Left ventricle myocardium superior (tissue), 1 donor: ENCODE measurements at places on chromosomes 4 and X.

GRCh38 chr4:160233141-160233540 lies 1130.3 kb downstream of the RAPGEF2 start:
- no peak for DNase-seq

DNA sequence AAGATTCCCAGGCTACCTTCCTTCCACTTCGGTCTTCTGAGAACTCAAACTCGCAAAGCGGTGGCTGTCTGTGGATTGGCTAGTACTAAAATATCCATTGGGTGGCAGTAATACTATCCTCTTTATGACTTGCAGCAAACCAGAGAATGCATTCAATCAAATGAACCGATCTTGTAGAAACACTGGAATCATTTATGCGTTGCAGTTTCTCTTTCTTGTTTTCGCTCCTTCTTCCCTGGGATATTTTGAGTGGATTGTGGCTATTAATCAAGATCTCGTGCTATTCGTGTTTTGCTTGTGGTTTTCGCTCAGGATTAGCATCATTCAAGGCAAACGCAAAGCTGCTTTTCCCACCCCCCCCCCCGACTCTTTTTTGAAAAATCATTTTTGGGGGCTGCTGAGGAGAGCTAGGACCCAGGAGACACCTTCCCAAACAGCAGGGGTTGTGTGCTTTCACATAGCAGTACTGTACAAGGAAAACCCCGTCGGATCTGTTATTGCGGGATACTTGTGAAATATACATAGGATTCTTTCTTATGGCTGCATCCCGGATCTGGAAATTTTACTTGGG lies at the start of gene IL1RAPL1:
Gene IL1RAPL1, plus strand, starts transcription at position 466 of the 571 bp plus-strand sequence.
- DNase-seq, result no peak

DNA sequence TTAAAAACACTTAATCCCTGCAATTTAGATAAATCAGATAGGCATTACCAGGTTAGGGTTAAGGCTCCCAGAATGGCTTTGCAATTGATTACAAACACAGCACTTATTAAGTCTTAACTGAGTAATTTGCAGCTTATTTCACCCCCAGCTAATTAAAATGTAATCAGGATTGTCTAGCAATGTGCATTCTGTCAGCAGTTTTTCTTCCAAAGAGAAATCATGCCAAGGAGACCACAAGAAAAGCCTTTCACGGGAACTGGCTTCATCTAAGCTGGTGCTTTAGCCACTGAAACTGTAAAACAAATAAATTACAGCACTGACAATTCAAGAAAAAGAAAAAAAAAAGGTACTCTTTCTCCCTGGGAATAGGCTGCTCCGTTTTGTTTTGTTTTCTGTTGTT lies 2.1 kb downstream of the ANOS1 start:
- no peak for DNase-seq

- no peak for DNase-seq
These were observed 107.0 kb downstream of the SLC4A4 start for GRCh38 chr4:71445811-71446210.

DNA sequence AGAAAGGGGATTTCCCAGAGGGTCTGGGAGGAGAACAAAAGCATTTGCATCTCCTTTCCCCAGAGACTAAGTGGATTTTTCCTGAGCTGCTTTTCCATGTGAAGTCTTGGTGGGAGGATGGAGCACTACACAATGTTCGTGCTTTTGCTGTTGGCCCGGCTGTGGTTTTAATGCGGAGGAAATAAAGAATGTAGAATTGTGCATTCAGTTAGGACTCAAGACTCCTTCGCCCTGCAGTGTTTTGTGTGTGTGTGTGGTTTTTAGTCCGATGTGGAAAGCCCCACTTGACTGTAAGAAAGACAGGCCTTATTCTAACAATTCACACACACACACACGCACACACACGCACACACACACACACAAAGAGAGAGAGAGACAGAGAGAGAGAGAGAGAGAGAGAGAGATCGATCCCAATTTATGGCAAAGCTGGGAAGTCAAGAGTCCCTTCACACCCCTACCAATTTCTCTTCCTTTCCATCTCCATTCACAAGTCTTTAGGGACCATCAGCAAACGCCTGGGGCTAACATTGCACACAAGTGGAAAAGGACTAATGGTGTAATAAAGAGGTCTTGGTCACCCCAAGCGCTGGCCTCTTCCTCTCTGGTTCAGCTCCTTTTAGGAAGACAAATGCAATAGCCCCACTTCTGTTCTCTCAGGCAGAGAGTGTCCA lies 44.2 kb downstream of the CLDN34 start:
- no peak for DNase-seq

DNA sequence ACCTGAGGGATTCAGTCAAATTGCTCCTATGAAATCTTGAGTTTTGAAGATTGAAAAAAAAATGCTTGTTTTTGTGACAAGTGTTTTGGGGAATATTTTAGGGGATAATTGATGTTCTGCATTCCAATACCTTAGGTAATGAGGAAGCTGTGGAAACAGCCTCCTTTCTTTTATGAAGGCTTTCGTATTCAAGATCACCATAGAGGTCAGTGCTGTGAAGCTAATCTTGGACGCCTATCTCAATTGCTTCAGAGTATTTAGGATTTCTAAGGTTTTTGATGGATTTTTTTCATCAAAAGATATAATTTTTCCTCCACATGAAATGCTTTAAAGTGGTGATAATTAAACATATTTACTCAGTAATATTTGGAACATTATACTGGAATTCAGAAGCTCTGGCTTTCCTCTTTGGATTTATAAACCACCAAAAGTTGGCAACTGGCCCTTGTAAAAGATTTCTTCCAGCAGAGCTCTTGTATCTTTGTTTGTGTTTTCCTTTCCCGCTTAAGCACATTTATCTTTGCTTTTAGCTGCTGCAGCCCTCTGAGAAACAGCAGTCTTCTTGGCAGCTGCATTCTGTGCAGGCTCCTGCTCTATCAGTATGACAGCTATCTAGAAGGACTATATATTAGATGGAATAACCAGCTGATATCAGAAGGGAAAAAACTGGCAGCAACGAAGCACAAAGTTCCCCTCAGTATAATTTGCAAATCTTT lies 63.7 kb downstream of the HMGB2 start:
- DNase-seq, result no peak

DNA sequence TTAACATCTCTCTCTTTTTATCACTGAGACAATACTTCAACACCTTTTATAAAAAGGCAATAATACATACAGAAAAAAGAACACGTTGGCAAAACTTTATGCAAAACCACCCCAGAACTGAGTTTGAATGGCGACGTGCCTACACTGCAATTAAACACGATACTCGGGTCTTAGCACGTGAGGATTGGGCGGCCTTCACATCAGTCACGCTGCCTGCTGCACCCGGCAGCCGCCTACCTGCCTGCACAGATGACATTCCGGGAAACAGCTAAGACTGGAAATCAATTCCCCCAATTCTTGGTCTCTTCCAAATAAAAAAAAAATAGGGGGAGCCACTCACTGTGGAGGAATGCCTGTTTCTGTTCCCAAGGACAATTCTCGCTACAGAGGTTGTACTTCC lies 68.2 kb downstream of the NYX start:
- DNase-seq, result no peak

DNA sequence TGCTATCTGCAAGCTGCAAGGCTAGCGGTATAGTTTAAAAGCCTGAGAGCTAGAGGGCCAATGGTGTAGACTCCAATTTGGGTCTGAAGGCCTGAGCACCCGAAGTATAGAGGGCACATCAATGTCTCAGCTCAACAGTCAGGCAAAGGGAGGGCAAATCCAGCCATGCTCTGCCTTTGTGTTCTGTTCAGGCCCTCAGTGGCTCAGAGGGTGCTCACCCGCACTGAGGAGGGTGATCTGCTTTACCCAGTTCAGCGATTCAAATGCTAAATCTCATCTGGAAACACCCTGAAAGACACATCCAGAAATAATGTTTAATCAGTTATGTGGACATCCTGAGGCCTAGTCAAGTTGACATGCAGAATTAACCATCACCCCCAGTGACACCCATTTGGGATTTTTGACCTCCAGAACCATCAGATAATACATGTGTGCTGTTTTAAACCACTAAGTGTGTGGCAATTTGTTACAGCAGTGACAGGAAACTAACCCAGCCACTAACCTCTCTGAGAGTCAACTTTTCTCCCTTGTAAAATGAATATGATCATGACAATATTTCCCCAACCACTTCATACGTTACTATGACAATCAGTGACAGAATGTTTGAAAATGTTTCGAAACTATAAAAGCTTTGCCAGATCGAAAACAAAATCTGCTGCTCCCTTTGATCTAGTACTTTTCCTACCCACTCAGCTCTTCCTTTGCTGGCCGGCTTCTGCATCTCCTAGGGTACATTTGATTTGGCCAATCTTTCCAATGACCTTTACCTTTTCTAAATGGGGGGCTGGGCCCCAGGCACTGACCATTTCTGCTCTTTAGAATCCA lies 8.4 kb upstream of the TBL1X start:
- DNase-seq, result no peak

GRCh38 chrX:23803931-23804381 lies 21.0 kb downstream of the SAT1 start:
- peak; percentile 42 for DNase-seq

- DNase-seq, result no peak
These were observed 127.7 kb downstream of the ASB9 start for GRCh38 chrX:15142084-15142715.

DNA sequence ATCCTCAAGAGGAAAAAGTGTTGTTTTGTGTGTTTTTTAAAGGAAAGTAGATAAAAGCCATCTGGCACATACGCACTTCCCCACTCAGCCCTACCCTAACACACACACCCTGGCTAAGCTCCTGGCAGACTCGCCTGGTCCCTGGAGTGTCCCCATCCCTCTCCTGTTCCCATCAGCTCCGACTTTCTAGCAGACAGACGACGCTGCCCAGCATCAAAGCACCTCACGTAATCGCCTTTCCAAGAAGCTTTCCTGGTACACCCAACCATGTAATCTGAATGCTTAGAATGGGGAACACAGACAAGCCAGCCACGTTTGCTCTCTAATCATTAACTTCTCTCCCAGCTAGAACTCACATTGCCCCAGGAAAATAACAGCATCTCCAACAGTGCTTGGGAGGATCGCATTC lies 116.2 kb downstream of the AFAP1 start:
- peak; percentile 83 for DNase-seq

- no peak for DNase-seq
These were observed 280.2 kb upstream of the SLC7A11 start for GRCh38 chr4:138522366-138522765.

DNA sequence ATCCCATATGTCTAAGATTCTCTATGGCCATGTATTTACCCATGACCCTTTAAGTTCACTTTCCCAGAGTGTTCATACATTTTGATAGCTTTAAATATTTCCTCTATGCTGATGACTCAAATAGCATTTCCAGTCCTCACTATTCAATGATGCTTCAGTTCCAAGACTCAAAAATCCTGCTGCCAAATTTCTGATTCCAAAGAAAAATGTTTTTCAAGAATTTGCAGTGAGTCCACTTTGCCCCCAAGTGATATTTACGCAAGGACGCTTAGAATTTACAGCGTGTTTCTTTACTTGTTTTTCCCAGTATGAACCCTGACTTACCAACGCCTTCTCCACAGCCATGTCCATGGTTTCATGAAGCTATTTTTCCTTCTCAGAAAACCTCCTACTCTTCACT lies 127.9 kb upstream of the PCDH18 start:
- DNase-seq, result no peak

DNA sequence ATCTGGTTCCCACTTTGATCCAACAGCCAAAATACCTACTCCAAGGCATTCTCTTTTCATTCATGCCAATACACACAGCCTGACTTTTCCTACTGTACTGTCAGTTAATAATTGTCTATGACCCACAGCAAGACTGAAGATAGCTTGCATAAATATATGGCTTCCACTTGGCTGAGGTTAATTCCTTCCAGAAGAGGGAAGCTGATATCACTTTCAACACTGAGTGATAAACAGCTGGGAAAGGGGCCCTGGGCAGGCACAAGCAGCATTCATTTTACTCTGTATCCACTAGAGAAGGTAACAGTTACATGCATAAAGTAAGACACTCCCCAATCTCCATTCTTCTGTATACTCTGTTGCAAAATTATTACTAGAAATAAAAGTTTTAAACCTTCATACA lies 200.2 kb upstream of the UGT8 start:
- DNase-seq, result no peak

DNA sequence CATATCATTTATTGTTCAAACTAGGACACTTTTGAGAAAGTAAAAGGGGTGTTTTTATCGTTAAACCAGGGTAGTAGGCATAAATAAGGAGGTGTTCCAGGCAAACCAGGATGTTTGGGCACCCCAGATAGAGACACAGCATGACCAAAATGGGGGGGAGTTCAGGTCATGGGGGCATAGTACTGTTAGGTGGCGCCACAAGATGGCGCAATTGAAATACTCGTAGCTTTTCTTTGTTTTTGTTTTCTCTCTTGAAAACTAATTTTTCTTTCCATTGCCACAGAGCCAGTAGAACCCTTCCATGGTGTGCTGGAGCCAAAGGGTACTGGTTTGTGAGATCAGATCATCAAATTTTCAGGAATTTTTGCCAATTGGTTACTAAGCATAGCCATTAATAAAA lies 283.4 kb downstream of the BCOR start:
- peak; percentile 44 for DNase-seq

DNA sequence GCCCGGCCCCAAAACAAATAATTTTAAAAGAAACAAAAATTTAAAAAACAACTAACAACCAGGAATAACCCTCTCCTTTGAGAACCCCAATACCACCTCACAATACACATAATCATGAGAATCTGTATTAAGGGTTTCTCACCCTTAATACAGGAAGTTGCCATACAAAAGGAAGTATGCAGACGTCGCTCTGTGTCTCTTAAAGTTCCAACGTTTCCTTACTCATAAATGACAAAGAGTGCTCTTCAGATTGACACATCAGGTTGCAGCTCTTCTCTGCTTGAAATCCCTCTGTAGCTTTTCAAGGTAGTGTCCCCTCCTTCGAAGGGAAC lies 73.9 kb upstream of the IRF2 start:
- no peak for DNase-seq

GRCh38 chr4:154073107-154073822 lies 284.4 kb upstream of the SFRP2 start:
- DNase-seq, result no peak

DNA sequence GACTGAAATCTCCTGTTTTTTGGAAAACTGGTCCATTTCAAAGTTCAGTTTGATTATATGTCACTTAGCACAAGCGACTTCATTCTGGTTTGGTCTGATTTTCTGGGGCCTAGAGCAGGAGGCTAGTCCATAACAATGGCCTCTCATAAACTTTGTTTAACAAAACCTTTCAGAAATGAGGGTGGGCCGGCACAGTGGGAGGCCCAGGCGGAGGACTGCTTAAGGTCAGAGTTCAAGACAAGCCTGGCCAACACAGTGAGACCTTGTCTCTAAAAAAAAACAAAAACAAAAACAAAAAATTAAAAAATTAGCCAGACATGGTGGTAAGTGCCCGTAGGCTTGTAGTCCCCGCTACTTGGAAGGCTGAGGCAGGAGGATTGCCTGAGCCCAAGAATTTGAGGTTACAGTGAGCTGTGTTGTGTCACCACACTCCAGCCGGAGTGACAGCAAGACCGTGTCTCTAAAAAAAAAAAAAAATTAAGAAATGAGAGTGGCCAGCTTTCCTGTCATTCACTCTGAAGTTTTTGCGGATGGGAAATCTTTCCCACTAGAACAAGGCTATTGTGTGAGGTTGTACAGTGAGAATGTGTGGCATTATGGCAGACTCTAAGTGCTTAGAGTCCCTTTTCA lies 1.2 kb upstream of the PLAC8 start:
- DNase-seq, result no peak

- DNase-seq, result peak; percentile 58
These were observed 132.8 kb upstream of the FUNDC1 start for GRCh38 chrX:44675362-44676024.
